ENCODE measurements at places on chromosomes 4 and X.

DNA sequence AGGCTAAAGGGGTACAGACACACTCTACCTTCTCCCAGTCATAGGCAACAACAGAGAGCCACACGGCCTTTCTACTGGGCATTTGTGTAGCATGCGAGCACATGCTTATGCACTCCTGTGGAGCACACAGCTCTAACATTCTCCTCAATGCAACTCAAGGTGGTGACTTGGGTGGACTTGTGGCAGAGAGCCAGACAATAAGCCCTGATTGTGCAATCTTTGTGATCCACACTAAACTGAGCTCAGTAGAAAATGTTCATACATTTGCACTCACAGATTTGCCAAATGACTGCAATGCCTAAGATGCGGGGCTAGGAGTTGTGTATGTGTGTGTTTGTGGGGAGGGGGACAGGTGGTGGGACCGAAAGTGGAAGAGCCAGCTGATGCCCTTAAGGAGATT is 31.4 kb upstream of the SETD7 start:
- DNase-seq: no peak

GRCh38 chrX:115344885-115345614 is 55.5 kb downstream of the LUZP4 start:
- peak; percentile 97 for DNase-seq

- no peak for DNase-seq
Observed at GRCh38 chr4:7654550-7655445, 220.1 kb upstream of the PSAPL1 start.

DNA sequence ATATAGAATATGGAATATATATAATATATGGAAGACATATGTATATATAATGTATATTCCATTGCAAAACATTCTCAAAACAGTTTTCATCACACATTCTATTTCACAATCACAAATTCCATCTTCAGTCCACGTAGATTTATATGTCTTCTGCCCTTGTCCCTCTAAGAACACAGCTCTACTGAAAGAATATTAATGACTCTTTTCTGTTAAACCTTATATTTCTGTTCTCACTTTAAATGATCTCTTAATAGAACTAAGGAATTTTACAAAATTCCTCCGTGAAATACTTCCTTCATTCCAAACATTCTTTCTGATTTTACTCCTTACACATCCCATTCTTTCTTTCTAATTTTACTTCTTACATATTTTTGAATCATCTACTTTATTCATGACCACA is 1043.1 kb upstream of the PABPC4L start:
- no peak for DNase-seq

DNA sequence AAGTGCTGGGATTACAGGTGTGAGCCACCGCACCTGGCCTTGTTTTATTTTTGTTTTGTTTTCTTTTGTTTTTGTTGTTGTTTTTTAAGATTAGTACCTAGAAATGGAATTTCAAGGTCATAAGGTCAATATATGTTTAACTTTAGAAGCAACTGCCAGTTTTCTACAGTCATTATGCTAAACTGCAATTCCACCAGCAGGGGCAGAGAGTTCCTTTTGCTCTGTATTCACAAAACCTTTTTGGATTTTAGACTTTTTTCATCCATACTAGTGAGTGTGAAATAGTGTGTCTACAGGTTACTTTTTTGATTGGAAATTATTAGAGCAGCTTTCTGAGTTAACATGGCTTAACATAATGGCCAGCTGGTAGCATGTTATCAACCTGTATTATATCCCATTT is 580.6 kb downstream of the TRIML1 start:
- no peak for DNase-seq

- no peak for DNase-seq
Observed at GRCh38 chr4:165905405-165906027, 32.5 kb downstream of the TLL1 start.
